ENCODE measurements at places on chromosomes 7 and 10.
A peak's percentile ranks its signal among the peaks of the same experiment; 100 is the strongest.

GRCh38 chr10:124688889-124689670, 55.1 kb downstream of the FAM53B start:
- DNase-seq: no peak

- no peak for DNase-seq
Observed at GRCh38 chr10:44917848-44918247, 6.7 kb downstream of the TMEM72 start.

DNA sequence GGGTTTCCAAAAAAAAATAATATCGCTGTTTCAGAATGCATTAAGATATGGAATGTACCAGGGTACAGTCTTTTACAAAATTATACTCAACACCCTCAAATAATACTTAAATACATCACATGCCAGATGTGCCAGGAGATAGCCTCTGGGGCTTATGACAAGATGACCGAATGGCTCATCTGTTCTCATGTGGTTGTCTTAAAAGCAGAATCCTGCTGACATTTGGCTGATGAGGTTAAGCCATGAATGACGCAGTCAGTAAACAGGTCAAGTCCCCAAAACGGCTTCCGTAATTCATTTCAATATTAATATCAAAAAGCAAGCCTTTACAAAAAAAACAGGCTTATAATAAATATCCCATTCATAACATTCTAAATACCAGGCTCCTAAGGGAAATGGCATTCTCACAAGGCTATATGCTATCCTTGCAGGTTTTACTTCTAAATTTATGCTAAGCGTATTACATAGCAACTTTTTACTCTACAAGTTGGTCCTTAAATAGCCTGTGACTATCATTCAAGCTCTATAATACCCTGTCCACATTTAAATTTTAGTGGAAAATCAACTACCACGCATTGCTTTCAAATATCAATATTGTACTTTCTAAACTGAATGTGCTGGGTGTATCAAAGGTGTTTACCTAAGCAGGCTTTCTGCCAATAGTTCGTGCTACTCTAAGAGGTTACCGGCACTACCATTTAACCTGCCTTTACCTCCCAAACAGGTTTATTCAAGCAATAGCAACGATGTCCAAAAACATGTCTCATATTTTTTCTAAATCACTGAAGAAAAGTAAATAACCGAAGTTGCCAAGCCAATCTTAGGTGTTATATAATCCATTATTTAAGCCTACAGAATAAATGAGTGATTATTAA, 15.6 kb downstream of the SMURF1 start:
- DNase-seq: no peak

DNA sequence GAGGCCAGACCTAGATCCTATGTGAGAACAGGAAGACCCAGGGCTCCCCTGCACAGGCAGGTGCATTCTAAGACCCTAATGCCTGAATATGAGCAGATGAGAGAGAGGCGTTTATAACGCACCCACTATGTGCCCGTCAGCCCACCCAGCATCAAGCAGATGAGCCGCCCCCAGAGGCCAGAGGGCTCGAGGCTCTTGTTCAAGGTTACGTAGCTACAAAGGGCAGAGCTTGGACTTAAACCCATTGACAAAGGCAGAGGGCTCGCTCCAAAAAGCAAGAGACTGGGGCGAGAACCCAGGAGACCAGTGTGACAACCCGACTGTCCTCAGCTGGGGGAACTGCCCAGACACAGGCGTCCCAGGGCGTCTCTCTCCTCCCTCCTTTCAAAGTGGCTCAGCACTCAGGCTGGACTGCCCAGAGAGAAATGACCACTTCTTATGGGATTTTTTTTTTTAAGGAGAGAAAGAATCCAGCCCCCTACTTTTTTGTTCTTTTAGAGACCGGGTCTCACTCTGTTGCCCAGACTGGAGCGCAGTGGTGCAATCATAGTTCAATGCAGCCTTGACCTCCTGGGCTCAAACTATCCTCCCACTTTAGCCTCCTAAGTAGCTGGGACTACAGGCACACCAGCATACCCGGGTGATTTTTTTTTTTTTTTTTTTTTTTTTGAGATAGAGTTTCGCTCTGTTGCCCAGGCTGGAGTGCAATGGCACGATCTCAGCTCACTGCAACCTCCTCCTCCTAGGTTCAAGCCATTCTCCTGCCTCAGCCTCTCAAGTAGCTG, 40.1 kb downstream of the TNRC18 start:
- DNase-seq: no peak

DNA sequence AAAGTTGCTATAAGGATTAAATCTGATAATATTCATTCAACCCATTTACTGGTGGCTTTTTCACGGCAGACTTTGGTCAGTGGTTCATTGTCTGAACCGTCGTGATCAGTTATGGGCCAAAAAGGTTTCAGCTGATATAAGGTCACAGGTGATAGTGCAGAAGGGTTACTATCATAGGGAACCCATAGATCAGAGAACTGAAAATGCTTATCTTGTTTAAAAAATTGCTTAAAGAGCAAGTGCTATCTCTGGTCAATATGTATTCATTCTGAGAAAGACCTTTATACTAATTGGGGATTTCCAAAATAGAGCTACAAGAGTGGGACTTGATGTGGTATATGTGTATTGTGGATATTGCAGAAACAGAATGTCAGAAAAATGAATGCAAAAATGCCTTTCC, 147.8 kb upstream of the SEMA3E start:
- DNase-seq: no peak

GRCh38 chr7:131538813-131539179, 17.6 kb downstream of the PODXL start:
- no peak for DNase-seq

GRCh38 chr7:37037286-37037685, 313.0 kb upstream of the AOAH start:
- DNase-seq: no peak

DNA sequence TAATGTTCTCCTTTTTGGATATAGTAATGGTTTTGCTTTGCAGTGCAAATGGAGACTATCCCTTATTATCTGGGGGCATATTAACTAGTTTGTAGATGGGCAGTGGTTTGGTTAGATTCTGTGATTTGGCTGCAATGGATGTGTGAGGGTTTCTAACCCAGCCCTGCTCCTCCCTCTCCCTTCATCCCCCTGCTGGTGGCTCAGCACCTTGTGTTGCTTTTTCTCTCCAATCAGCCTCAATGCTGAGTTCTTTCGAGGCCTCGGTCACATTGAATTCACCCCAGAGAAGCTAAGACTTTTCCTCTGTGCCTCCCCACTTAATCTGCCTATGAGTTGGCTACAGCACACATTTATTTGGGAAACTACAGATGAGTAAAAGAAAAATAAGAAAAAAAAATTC, 120.0 kb downstream of the MALRD1 start:
- no peak for DNase-seq

GRCh38 chr7:28062197-28062991, 118.2 kb downstream of the JAZF1 start:
- DNase-seq: peak; percentile 26

- DNase-seq: no peak
Observed at GRCh38 chr7:128114806-128115205, 83.6 kb upstream of the LRRC4 start.

DNA sequence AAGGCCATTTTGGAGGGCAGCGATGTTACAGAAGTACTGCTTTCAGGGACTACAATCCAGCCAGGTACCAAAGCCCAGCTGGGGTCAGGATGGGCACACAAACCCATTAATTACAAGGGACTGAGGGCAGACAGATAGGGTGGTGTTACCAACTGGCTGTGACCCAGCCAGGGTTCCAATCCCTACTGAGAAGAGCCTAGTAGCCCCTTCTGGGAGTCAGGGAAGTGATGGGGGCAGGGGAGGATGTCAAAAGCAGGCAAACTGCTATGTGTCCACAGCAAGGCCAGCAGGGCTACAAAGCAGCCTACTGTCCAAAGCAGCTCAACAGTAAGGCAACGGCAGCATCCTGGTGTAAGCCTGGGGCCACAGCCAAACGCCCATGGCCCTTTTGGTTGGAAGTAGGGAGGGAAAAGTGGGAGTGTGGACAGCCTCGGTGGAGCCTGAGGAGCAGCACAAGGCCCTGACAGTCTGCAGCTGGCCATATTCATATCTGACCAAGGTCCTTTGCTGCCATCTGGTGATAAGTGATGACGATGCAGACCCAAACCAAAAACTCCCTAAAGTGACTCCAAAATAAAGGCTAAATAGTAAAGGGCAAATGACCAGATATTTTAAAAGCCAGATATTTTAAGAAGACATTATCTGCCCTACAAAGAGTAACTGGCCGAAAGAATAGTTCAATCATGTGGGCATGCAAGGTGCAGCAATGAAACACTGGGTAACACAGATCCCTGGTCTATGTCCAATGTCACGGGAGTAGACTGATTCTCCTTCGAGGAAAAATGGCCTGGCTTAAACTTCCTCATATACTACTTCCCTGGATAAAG, 56.9 kb downstream of the XPNPEP1 start:
- DNase-seq: no peak

- DNase-seq: no peak
Observed at GRCh38 chr7:114242992-114243507, 171.6 kb upstream of the FOXP2 start.

GRCh38 chr10:62456611-62457101, 82.5 kb downstream of the ZNF365 start:
- peak; percentile 17 for DNase-seq

DNA sequence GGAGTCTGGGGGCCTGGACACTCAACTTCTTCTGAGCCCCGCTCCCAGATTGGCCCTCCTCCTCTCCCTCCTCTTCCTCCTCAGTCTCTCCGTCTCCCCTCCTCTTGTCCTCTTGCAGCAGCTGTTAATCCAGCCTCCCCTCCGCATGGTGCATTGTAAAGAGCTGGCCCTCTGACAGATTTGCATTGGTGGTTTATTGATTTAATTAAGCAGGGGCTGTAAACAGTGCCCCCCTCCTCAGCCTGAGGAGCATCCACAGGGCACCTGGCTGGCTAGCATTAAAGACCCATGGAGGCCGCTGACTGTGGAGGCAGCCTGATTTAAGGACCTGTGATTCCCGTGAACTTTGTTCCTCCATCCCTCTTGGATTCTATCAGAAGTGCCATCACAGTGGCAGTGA, 28.9 kb upstream of the PCBD1 start:
- DNase-seq: no peak

DNA sequence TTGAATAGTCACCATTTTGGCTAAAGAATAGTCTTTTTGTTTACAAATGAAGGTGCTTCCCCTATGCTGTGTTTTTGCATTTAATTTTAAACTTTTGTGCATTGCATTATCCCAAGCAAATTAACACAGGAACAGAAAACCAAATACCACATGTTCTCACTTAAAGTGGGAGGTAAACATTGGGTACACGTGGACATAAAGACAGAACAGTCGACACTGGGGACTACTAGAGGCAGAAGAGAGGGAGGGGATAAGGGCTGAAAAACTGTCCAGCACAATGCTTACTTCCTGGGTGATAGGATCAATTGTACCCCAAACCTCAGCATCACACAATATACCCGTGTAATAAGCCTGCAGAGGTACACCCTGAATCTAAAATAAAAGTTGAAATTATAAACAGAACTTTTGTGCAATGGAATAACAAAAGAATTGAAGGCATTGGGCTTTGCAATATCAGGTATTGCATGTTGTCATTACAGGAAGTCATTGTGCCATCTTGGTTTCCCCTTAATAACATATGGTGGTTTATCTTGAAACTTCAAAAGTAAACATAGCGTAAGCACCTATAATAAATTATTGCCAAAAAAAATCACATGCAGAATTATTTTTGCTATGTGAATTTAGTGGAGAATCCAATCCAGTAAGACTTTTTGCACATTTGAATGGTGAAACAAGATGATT, 16.1 kb downstream of the ADD3 start:
- no peak for DNase-seq

DNA sequence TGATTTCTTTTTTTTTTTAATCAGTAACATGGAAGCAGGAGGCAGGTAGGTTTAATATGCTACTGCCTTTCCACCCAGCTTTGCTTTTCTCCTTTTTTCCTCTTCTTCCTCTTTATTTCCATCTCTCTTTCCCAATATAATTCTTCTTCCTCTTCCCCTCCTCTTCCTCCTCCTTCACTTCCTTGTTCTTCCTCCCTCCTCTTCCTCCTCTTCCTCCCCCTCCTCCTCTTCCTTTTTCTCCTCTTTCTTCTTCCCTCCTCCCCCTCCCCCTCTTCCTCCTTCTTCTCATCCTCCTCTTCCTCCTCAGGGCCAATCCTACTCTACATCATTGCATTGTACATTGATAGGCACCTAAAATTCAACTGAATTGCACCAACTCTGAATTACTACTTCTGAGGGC, 11.4 kb downstream of the ZNF503 start:
- no peak for DNase-seq

- peak; percentile 44 for DNase-seq
Observed at GRCh38 chr7:43612599-43613589, 30.0 kb downstream of the STK17A start.

DNA sequence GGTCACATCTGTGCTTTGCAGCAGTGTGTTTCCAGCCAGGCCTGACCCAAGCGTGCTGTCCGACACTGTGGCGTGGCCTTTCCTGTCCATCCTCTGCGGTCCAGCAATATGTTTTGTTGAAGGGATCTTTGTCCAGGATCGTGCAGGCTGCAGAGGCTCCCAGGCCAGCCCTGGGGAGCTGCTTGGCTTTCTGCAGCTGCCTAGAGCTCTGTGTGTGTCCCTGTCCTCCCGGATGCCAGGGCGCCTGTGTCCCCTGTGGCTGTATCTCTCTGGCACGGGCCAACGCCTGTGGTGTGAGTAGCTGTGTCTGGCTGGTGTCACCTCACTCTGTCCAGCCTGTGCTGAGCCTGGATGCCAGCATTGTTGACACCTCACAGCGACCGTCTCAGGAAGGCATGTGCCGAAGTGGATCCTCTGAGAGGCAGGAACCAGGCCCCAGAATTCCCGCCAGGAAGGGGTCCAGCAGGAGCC, 94.5 kb downstream of the INPP5A start:
- DNase-seq: no peak

DNA sequence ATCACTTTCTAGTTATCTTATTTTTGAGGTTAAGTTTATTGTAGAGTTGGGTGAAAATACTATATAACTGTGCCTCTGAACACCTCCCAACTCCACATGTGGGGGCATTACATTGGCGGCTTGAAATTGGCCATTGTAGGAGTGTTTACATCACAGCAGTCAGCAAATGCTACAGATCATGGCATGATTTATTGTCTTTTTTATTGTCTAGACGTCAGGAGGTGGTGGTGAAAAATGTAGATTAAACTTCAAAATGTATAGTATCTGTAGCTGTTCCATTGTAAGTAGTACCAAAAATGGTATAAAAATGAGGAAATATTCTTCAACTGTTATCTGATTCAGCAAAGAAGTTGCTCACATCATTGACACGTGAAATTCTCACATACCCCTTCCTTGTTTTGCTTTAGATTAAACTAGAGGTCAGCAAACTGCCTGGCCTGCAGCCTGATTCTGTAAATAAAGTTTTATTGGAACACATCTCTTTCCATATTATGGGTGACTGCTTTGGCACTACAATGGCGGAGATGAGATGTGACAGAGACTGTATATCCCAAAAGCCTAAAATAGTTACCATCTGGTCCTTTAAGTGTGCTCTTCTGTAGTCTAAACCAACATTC, 35.0 kb downstream of the TAF3 start:
- no peak for DNase-seq

DNA sequence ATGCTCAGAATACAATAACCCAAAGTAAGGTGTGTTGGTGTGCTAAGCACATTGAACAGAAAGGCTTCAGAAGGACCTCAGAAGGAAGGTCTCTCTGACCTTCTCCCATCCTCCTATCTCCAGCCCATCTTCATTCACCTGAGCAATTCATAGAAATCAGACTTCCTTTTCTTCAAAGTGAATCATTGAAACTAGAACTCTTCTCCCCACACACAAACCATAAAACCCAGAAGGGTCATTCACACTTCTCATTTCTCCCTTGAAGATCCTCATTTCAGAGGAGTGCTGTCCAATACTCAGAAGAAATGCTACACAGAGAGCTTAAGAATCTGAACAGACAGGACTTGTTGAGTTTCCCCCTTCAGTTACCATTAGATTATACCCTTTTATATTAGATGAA, 89.5 kb downstream of the VWDE start:
- no peak for DNase-seq

GRCh38 chr7:31442626-31443025, 71.3 kb upstream of the ITPRID1 start:
- DNase-seq: no peak
